ENCODE measurements at places on chromosomes 2 and 18. TPM values are rescaled to one million over a fixed set of nuclear protein-coding genes. Genes with fewer than 3 reads are reported as not detected.

GRCh38 chr2:218289639-218290315 is 2.5 kb downstream of the TMBIM1 start:
- no peaks in the 10 kb centered on the region for H3K36me3 ChIP-seq
- no peak for DNase-seq
- peaks cover 18% of the 10 kb centered on the region for H3K4me1 ChIP-seq
- no peak overlapping the region for H3K27ac ChIP-seq
- peaks cover 3% of the 10 kb centered on the region for H3K27me3 ChIP-seq

KANSL1L gene
- total RNA-seq: 26.4 TPM

DNA sequence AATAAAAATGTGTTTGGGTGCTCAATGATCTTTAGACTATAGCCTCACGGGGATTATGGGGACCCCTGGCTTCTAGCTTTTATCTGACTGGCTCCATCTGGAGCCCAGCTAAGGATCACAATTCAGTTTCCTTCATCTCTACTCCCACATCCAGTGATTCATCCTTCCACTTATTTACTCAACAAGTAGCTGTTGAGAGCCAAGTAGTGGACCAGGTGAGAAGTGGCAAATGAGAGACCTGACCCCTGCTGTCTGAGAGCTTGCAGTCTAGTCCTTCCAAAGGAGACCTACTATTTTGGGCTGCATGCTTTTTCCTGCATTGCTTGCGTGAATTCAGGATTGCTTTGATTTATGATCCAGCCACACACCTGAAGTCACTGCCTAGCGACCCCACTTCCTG is 10.7 kb upstream of the DSG3 start:
- no peaks in the 10 kb centered on the region for H3K27me3 ChIP-seq
- no peak overlapping the region for H3K27ac ChIP-seq
- DNase-seq: no peak

DNA sequence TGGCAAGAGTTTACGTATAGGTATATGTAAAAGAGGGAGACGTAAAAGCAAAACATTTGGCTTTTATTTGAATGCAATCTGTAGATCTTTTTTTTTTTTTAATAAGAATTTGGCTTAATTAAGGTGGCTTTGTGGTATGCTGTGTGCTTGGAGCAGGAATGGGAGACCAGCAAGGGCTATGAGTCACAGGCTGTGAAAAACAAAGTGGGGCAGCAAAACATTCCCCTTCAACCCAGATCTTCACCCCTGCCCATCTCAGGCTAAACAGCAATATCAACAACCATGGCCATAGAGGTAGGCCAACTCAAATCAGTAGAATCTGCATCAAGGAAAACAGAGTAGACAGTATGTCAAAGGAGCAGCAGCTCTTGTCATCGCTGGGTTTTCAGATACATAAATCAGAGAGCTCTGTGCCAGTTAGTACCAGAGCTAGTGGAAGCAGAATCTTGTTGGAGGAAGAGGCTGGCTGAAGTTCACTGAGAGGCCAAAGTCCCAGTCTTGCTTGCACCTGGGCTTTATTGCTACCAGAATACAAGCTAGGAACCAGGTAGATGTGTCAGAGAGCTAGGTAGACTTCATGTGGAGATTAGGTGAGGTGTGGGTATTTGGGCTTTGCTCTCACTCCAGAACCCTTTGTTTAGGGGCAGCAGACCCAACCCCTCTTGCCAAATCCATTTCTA is 191.5 kb upstream of the FANCL start:
- peaks cover 6% of the 10 kb centered on the region for H3K4me1 ChIP-seq
- H3K27ac ChIP-seq: no peak overlapping the region
- no peak for DNase-seq
- no peak overlapping the region for H3K4me3 ChIP-seq

GRCh38 chr2:121343191-121343590 is 58.2 kb upstream of the TFCP2L1 start:
- H3K27ac ChIP-seq: no peak overlapping the region
- no peak for DNase-seq
- peaks cover 3% of the 10 kb centered on the region for H3K27me3 ChIP-seq
- H3K4me1 ChIP-seq: peaks cover 3% of the 10 kb centered on the region
- H3K36me3 ChIP-seq: peaks cover 6% of the 10 kb centered on the region

Data from glutamatergic neuron (in vitro differentiated cells).